ENCODE measurements at places on chromosomes 2 and 18.

GRCh38 chr2:215537611-215538010 is 101.7 kb upstream of the FN1 start:
- no peaks in the 10 kb centered on the region for H3K4me1 ChIP-seq
- no peak for DNase-seq
- no peaks in the 10 kb centered on the region for H3K36me3 ChIP-seq
- no peaks in the 10 kb centered on the region for H3K27me3 ChIP-seq
- H3K27ac ChIP-seq, result no peak overlapping the region

DNA sequence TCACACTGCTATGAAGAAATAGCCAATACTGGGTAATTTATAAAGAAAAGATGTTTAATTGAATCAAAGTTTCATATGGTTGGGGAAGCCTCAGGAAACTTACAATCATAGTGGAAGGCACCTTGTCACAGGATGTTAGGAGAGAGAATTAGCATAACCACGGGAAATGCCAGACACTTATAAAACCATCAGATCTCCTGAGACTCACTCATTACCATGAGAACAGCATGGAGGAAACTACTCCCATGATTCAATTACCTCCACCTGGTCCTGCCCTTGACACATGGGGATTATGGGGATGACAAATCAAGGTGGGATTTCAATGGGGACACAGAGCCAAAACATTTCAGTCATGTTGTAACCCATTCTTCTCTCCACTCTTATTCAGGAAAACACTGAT is 472.9 kb upstream of the FSIP2 start:
- no peaks in the 10 kb centered on the region for H3K27me3 ChIP-seq
- H3K4me1 ChIP-seq, result no peaks in the 10 kb centered on the region
- no peak overlapping the region for H3K4me3 ChIP-seq
- H3K27ac ChIP-seq, result no peak overlapping the region
- H3K36me3 ChIP-seq, result no peaks in the 10 kb centered on the region

- H3K36me3 ChIP-seq, result no peaks in the 10 kb centered on the region
- H3K4me1 ChIP-seq, result no peaks in the 10 kb centered on the region
- H3K27ac ChIP-seq, result no peak overlapping the region
- no peak for DNase-seq
These were observed 116.5 kb downstream of the CSRNP3 start for GRCh38 chr2:165586019-165586418.

GRCh38 chr2:197934261-197934933 is 130.0 kb downstream of the PLCL1 start:
- no peaks in the 10 kb centered on the region for H3K36me3 ChIP-seq
- H3K27ac ChIP-seq, result peak overlapping the region; percentile 27
- no peak for DNase-seq

- no peak for DNase-seq
- H3K36me3 ChIP-seq, result no peaks in the 10 kb centered on the region
- H3K4me3 ChIP-seq, result no peak overlapping the region
- H3K4me1 ChIP-seq, result no peaks in the 10 kb centered on the region
These were observed 57.5 kb downstream of the MIB1 start for GRCh38 chr18:21798126-21798525.

All from effector memory CD4-positive, alpha-beta T cell (primary cell).